ENCODE measurements at places on chromosomes 6 and 20.

DNA sequence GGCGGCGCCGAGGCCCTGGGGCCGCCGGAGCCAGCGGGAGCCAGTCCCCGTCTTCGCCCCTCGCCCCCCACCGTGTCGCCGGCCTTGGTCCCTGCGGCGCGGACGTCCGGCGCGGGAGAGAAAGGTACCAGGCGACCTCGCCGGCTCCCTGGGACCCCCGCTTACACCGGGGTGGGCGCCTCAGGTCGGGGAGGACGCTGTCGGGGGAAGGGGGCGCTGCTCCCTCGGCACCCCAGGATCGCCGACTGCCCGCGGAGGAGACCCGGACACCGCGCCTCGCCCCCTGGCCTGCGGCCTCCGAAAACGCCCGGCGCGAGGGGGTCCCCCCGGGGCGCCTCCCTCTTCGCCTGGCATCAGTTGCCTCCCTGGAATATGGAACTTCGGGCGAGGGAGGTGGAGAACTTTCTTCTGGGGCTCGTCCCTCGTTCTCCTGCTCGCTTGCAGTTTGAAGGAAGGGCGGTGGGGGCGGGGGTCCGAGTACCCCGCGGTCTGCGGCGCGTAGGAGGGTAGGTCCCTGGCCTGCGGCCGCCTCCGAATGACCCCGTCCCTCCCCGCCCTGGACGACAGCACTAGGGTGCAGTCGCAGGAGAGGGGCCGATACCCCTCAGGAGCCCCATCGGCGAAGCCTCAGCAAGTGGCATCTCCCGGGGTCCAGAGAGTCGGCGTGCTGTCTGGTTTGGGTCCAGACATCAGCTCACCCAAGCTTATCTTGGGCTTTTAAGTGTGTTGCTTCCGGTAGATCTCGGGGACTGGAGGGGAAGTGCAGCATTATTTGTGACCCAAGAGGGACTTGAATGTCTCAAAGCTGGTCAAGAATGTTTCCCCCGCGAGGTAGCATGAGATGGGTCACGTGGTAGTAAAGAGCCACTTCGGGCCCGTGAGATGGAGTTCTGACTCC lies 549 bp downstream of the ANKRD6 start:
- no peak for DNase-seq

DNA sequence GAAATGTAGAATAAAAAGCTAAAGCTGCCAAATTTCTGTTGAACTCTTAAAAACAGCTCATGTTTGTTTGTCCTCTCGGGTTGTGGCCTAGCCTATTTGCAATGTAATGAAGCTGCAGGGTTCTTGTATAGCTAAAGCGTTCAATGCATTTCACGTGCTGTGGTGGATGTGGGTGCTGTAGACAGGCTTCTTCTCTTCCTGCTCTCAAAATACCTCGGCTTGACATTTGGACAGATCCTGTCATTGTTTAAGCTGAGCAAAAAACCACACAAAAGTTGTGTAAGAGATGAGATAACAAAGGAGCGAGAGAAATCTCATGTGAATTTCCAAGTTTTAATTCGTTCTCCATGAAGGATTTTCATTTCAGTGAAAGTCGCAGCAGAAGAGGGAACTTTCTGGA lies 196.3 kb upstream of the UST start:
- no peak for DNase-seq

DNA sequence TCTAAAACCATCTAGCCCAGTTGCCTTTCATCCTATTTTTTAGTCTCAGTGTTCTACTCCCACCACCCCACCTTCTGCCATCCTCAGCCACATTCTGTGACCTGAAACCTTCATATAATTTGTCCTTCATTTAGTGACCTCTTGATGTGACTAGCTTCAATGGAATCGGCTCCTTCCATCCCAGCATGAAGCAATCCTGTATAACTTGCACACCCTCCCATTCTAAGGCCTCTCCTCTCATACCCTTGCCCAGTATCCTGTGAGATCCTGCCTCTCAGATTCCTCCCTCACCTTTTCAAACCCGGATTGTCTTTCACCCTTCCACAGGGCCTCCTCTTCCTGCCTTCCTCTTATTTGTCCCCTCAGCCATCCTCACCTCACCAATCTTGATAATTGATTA lies 3.1 kb downstream of the ZNF76 start:
- DNase-seq, result no peak

- DNase-seq, result no peak
Measured at GRCh38 chr6:113377362-113377942, 479.7 kb upstream of the MARCKS start.

GRCh38 chr6:38154731-38155130 lies 335.2 kb downstream of the ZFAND3 start:
- no peak for DNase-seq

DNA sequence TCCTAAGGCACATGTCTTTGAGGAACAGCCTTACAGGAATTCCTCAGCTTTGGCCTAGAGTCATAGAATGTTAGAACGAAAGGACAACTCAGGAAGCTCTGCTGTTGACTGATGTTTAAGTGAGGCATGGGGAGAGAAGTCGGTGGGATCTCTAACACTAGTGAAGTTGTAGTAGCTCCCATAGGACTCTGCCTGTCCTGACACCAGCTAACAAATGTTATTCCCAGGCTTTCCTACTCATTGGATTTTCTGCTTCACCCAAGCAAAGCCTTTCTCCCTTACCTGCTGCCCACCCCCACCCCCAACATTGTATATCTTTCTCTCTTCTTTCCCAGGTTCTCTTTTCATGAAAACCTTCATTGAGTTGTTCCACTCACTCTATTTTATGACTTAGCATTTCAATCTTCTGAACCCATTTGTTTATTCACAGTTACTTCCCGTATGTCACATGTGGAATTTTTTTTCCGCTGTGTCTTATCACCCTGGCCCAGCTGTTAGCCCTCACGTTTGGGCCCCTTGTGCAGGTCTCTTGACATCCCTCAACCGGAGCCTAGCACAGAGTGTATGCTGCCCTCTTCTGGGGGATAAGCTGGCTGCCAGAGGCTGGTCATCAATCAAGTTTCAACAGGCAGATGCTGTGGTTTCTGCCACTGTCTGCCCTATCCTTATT lies 39.2 kb upstream of the RNF8 start:
- DNase-seq, result no peak

- DNase-seq, result no peak
Measured at GRCh38 chr20:3378138-3378537, 29.3 kb downstream of the DNAAF9 start.

DNA sequence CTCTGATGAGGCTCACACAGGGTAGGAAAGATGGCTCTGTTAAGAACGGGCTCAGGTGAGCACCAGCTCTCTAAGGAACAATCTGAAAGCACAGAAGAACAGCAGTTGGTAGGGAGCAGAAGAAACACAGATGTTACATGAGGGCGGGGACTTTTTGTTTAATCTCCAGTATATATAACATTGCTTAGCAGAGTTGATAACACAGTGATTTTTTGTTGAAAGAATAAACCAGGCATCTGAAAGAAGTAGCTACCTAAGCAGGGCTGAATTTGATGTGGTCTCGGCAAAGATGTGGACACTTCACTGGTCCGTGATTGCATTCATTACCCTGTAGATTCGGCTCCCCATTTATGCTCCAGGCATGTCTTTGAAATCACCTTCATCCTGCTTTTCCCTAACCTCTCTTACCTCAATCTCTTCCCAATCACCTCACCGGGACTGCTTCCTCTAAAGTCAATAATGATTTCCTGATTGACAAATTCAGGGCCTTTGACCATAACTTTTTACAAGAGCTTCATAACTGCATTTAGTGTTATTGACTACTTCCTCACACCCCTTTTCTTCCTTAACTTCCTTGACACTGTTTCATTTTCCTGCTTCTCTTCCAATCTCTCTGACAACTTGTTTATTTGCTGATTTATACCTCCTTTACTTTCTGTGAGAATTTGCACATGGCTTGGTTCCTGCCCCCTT lies 34.4 kb downstream of the SAMD3 start:
- DNase-seq, result no peak

All from stimulated activated CD8-positive, alpha-beta memory T cell treated with anti-CD3 and anti-CD28 coated beads, Interleukin-7, amount 100 ng/mL, for 1 hour (primary cell).